Stimulated activated CD4-positive, alpha-beta T cell treated with anti-CD3 and anti-CD28 coated beads, Interleukin-15, amount 100 ng/mL, for 48 hours (primary cell): ENCODE measurements at places on chromosomes 11 and 22.

- DNase-seq, result no peak
These were observed 33.3 kb upstream of the BIRC3 start for GRCh38 chr11:102284008-102284407.

DNA sequence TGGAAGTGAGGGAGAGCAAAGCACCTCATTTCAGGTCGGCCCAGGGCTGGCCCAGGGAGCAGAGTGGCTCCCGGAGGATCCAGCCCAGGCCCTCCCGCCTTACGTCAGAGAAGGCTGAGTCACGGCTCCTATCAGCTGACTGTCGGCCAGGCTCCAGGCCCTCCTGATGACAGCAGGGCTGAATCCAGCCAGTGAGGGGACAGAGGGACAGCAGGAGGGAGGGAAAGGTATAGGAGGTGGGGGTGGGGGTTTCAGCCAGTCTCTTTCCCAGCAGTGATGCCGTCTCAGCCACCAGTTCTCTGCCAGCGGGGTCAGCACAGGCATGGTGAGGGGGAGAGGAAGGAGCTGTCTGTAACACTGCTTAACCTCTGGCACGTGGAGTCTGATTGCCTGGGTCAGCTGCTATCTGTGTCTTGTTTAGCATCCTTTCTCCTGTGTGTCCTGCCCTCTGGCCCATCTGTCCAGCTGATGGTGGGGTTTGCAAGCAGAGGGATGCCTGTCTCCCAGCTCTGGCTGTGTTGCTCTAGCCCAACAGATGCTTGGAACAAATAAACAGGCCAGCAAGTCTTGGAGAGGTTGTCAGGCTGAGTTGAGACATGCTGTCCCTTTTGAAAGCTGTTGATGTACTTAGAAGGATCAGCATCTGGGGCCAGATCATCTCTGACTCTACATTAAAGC, 74.0 kb downstream of the ADAMTS15 start:
- no peak for DNase-seq

GRCh38 chr11:73978576-73979086, 4.0 kb downstream of the UCP2 start:
- DNase-seq, result no peak

GRCh38 chr22:34501366-34501965, 564.5 kb upstream of the ISX start:
- DNase-seq, result no peak

GRCh38 chr11:12285106-12285505, 92.3 kb upstream of the PARVA start:
- no peak for DNase-seq

DNA sequence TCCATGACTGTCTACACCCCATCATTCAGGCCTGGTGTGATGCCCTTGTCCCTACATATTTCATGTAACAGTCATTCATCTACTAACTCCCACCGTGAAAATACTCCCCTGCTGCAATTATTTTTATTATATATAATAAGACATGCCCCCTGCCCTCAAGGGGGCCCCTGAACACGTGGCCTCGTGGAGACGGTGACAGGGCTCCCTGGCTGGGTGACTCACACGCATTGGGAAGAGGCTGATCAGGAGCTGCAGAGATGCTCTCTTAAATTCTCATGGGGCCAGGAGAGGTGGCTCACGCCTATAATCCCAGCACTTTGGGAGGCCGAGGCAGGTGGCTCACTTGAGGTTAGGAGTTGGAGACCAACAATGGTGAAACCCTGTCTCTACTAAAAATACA, 88.6 kb downstream of the ST3GAL4 start:
- no peak for DNase-seq

DNA sequence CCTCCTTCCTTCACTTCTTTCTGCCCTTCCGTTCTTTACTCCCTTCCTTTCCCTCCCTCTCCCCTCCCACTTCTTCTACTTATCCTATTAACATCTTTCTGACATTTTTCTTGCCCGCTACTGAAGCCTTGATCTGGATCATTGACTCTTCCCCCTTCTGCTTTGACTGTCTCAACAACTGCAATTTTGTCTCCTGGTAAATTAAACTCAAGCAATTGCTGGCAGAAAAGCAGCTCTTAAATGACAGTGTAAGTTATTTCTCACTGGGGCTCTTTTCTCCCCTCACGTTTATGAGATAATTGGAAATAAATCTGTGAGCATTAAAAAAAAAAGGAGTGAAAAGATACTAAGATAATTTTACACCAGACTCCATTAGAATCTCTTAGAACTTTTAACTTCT, 120.0 kb downstream of the SLC17A6 start:
- no peak for DNase-seq

DNA sequence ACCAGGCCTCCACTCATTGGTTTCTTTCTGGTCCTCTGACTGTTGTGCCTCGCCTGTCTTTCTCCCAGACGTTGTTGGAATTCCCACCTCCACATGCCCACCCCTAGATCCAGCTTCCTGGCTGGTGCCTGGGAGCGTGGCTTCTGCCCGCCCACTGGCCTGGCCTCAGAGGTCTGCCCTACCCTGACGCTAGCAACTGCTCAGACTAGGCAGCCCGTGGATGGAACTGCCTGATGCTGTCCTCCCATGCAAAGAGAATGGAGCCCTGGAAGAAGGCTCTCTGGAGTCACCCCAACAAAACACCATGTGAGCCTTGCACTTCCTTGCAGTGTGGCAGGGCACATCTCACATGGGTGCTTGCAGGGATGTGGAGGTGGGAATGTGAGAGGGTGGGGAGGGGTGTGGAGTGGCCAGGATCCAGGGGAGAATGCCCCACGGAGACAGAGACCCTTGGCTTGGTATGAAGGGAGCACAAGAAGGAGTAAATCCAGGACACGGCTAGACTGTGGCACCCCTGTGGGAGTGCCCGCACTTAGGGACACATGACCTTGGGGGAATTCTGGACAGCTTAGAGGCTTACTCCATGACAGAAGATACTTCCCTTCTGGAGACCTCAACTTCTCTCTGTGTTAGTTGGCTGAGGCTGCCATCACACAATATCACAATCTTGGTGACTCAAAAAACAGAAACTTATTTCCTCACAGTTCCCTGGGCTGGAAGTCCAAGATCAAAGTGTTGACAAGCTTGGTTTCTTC, 22.5 kb upstream of the ADA2 start:
- no peak for DNase-seq

DNA sequence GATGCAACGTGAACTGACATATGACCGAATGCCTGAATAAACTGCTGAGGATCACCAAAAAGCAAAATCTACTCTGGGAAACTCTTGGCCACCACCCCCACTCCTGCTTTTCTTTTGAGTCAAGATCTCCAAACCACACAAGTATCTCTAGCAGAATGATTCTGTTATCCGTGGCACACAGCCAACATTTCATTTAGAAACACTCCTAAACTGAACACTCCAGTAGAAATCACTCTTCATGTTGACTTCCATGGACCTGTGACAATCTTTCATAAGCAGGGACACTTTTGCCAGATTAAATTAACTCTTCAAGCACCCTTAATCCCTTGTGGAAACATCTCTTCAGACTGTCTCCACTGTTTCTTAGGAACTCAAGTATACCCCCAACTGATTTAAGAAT, 44.4 kb downstream of the VSIG10L2 start:
- DNase-seq, result peak; percentile 11

DNA sequence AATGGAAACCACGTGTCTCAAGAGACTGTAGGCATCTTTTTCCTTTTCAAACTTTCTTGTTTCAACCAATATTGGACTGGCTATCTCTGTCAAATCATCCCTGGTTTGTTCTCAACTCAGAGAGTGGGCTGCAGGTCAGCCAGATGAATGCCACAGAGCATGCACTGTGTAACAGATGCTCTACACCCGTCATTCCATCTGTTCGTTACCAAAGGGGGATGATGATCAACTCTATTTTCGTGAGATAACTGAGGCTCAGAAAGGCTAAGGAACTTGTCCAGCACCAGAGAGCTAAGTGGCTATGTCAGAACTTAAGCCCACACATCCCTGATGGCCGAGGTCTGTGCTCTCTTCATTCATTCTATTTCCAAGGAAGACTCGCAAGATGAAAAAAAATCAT, 42.1 kb downstream of the SLC1A2 start:
- no peak for DNase-seq

GRCh38 chr22:27795696-27796517, 5.6 kb downstream of the MN1 start:
- DNase-seq, result no peak
